ENCODE measurements at places on chromosomes 12 and 14.

- no peak for DNase-seq
Measured at GRCh38 chr12:92722897-92723296, 20.1 kb downstream of the PLEKHG7 start.

DNA sequence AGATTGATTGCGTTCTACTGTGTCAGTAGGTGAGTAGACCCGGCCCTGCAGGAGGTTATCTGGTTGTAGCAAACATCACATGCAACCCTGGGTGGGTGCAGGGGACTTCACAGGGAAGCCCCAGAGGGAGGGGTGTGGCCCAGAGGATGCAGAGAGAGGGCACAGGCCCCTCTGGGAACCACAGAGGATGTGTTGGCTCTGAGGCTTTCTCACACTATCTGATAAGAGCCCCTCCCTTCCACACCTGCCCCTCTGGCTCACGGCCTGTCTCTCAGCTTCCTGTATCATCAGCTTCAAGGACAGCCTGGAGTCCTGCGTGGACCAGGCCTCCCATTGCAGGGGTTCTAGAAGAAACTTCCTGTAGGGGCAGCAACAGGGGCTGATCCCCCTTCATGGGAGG, 101.9 kb downstream of the RIN3 start:
- no peak for DNase-seq

GRCh38 chr14:42214981-42215491, 608.4 kb downstream of the LRFN5 start:
- no peak for DNase-seq

DNA sequence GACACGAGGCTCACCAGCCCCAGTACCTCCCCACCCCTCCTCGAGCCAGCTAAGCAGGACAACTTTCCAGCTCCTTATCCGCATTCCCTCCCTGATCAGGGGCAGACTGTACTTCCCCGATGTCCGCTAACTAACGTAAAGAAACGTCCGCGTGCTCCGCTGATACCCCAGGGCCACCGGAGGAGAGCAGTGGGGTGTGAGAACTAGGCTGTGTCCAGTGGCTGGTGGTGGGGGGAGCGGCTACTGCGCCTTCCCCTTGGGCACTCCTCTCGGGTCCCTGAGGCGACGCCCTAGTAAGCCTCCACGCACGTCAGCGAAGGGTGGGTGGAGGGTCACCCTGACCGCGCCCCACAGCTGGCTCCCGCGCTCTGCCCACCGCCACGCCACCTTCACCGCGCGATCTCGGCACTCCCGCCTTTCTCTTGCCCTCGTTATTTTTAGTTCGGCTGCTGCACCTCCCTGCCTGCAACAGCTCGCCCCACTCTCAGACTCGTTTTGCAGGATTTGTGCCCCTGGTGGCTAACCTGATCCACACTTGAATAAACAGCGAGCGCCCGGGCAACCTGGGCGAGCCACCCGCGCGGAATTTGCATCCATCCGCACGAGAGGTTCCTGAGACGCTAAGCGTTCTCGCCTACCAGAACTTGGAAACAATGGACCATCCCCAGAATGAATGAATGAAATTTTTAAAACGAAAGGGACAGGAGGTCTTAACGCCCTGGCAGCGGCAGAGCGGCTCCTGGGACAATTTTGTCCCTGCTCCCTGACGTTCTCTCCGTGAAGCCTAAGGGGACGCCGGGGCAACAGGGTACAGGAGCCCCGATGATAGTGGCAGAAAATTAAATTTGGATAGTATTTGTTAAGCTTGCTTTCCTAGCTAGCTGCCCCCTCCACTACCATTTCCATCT, 6.9 kb upstream of the BMP4 start:
- DNase-seq: no peak

- DNase-seq: no peak
Measured at GRCh38 chr14:81200054-81200453, 20.7 kb downstream of the GTF2A1 start.

Data from GM12891 (cell line).